Activated B cell treated with CpG ODN at 0.5 μM for 24 hours (primary cell): ENCODE measurements at places on chromosomes 11 and 22. TPM values are rescaled to one million over a fixed set of nuclear protein-coding genes. Genes with fewer than 3 reads are reported as not detected.

DNA sequence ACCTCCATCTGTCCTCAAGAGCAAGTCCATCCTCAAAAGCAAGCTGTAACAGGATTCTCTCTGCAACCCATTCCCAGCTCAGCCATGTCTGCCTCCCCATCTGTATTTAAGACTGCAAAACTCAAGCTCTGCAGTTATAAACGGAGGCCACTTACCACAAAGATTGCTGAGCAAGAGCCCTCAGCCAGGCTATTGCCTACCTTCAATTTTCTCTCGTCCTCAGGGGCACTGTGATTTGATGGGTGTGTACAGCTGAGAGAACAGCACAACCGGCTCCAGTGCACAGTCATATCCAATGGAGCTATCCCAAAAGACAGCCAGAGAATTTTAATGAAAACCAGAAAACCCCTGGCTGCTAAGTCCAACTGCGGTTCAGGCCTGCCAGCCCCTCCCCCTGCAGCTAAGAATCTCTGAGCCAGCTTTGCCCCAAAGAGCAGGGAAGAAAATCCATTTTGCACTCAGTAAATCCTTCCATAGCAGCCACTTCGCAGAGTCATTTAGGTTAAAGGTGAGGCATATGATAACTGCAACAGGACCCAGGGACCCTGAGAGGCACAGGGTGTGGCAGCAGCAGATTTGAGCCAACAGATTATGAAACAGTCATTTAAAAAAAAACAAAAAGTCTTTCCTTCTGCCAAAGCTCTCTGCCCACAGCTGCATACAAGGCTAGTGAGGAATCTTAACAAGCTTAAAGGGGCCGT lies 37.6 kb downstream of the RAB30 start:
- DNase-seq, result no peak

DNA sequence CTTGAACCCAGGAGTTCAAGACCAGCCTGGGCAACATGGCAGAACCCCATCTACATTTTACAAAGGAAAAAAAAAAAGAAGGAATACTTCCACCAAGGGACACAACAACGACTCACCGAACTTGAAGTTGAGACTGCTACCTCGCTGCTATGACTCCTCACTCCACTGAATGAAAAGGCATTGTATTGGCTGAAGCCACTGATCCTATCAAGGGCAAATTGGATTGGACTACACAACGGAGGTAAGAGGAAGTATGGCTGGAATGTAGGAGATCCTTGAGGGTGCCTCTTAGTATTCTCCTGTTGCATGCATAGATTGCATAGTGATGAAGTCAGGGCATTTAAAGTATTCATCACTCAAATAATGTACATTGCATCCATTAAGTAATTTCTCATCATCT lies 97.9 kb downstream of the CWF19L2 start:
- no peak for DNase-seq

- peak; percentile 60 for DNase-seq
These were observed 77.6 kb upstream of the IGLL5 start for GRCh38 chr22:22810018-22810427.

DNA sequence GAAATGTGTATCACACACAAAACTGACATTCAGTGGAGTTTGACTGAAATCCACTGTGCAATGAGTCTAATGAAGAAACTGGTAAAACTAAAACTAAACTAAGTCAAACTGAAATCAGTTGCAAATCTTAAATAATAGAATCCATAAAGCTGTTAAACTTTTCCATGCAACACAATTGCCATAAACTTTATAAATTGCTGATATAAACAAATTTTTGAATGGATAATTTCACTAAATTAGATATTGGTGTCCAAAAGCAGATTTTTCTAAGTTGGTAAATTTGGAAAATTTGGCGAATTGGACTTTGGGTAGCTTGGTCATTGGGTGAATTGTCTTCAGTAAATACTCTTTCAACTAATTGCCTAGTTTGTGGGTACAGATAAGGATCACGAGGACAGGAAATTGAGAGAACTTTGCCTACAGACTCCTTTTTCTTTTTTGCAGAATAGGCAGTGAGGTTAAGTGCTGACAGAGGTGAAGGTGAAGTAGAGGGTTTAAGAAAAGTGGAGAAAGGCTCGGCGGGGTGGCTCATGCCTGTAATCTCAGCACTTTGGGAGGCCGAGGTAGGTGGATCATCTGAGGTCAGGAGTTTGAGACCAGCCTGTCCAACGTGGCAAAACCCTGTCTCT lies 12.8 kb downstream of the MRPL17 start:
- no peak for DNase-seq

GRCh38 chr11:38448284-38448683 lies 1850.2 kb upstream of the RAG2 start:
- DNase-seq, result no peak

RPLP2 gene
- 4,124 and 4,449 TPM in 2 replicates for total RNA-seq

- no peak for DNase-seq
These were observed 50.3 kb downstream of the THAP12 start for GRCh38 chr11:76330651-76331050.

NXPE1 gene
- not detected in 2 replicates for total RNA-seq

GRCh38 chr11:124276081-124276480 lies 19.9 kb downstream of the OR8G5 start:
- no peak for DNase-seq

IGF2 gene
- not detected in 2 replicates for total RNA-seq

GRCh38 chr11:122178795-122179194 lies 62.8 kb upstream of the BLID start:
- no peak for DNase-seq

DNA sequence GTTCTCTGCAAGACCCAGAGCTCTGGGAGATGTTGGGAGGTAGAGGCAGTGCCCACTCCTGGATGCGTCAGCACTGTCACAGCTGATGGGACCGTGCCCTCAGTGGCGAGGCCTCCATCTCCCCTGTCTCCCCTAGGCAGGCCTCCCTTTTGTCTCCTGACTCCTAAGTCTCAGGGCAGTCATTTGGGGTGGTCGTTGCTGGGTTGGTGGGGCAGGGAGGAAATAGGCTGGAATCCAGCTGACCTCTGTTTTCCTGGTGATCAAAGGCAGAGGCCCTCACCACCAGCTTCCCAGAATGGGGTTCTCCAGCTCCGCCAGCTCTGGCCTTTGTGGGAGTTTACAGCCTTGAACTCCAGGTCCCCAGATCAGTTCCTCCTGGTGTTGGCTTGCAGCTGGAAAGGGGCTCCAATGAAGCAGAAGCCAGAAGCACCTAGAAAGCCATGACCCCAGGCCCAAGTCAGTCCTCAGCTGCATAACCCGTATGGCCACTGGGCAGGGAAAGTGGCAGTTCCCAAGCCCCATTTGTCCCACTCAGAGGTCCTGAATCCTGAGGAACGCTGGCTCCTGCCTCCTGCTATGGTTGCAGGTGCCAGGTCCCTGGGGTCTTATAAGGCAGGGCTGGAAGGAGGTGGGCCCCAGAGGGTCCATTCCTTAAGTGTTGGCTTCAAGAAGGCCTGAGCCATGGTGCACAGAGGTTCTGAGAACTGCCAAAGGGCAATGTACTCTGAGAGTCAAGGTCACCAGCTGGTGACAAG lies 7.3 kb upstream of the FXYD2 start:
- no peak for DNase-seq

DNA sequence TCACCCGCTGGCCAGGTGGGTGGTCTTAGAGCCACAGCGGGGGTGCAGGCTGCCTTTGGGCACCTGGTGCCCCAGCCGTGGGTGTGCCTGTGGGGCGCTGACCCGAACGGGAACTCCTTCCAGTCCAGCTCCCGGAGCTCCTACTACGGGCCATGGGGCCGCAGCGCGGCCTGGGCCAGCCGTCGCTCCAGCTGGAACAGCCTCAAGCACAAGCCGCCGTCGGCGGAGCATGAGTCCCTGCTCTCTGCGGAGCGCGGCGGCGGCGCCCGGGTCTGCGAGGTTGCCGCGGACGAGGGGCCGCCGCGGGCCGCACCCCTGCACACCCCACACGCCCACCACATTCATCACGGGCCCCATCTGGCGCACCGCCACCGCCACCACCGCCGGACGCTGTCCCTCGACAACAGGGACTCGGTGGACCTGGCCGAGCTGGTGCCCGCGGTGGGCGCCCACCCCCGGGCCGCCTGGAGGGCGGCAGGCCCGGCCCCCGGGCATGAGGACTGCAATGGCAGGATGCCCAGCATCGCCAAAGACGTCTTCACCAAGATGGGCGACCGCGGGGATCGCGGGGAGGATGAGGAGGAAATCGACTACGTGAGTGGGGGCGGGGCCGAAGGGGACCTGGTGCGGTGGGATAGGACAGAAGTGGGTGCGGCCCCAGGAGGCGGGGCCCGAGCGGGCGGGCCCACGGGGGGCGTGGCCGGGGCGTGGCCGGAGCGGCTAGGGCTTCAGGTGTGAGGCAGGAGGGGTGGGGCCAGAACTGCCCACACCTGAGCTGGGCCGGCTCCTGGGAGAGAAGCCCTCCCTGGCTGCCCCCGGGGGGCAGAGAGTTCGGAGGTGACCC lies 91.5 kb downstream of the CACNA1I start:
- DNase-seq, result peak; percentile 41

DNA sequence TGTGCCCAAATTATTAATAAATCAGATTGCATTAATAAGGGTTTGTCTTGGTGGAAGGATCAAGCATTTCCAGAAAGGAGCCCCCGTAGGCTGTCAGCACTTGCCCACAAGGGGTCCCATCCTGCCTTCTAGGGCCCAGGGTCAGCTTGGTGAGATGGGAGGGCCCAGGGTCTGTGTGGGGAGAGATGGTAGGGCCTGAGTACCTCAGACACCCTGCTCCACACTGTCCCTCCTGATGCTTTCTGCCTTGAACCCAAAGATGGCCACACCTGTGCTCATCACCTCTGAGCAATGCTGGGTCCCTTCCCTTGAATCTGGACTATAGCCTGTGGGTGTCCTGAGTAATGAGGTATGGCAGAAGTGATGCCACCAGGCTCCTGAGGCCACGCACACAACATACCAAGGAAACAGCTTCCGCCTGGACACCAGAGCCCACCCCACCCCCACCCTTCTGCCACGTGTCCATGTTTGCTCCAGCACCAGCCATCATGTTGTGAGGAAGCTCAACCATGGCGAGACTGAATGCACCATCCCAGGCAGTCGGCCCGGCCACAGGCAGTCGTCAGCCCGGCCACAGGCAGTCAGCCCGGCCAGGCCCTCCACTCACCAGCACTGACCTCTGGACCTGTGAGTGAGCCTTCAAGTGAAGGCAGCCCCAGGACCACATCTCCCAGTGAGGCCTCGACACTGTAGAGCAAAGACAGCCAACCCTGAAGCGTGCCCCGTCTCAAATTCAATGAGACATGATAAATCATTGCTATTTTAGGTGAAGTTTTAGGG lies 6.8 kb downstream of the BET1L start:
- no peak for DNase-seq

TEX54 gene
- 0.55 TPM in 1 of 2 replicates, not detected in the other for total RNA-seq

DNA sequence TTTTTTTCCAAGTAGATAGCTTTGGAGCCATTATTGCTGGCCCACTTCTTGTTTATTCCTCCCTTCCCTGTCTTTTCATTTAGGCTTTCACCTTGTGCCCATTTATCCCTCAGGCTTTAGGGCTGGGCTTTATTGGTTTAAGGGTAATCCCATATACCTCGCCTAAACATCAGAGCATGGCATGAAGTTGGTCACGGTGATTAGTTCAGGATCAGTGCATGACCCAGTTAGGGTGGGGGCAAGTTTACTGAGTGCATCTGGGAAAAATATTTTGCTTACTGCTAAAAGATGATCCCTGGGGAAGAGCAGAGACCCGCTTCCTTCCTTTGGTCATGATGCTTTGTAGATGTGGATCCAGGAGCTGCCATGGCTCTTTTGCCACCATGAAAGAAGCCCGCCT lies 153.3 kb upstream of the NECTIN1 start:
- no peak for DNase-seq

GRCh38 chr11:76962583-76963416 lies 71.4 kb upstream of the B3GNT6 start:
- DNase-seq, result no peak

SEZ6L gene
- total RNA-seq, result not detected in 2 replicates

ACRV1 gene
- total RNA-seq, result not detected in 2 replicates

C11orf86 gene
- not detected in 2 replicates for total RNA-seq

C1QTNF5 gene
- total RNA-seq, result not detected in 2 replicates

DNA sequence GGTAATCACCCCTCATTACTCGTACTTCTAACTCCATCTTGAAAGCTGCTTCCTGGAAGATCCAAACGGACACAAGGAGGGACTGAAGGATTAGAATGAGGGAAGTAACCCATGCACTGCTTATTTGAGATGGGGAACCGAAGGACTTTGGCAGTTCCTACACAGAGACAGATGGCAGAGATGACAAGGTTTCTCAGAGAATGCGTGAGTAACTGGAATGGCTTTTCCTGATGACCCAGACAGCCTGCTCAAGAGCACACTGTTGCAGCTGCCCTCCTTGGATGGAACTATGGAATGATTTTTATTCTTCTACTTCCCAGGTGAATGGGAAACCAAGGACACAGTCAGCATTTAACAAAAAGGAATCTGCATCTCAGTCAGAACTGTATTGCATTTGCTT lies 7.3 kb downstream of the KCNJ11 start:
- DNase-seq, result no peak

LRRC32 gene
- 25.8 and 27.8 TPM in 2 replicates for total RNA-seq

GRCh38 chr22:23107487-23108248 lies 34.1 kb downstream of the RSPH14 start:
- no peak for DNase-seq

- no peak for DNase-seq
These were observed 349.4 kb downstream of the FAM181B start for GRCh38 chr11:82384308-82384707.

DNA sequence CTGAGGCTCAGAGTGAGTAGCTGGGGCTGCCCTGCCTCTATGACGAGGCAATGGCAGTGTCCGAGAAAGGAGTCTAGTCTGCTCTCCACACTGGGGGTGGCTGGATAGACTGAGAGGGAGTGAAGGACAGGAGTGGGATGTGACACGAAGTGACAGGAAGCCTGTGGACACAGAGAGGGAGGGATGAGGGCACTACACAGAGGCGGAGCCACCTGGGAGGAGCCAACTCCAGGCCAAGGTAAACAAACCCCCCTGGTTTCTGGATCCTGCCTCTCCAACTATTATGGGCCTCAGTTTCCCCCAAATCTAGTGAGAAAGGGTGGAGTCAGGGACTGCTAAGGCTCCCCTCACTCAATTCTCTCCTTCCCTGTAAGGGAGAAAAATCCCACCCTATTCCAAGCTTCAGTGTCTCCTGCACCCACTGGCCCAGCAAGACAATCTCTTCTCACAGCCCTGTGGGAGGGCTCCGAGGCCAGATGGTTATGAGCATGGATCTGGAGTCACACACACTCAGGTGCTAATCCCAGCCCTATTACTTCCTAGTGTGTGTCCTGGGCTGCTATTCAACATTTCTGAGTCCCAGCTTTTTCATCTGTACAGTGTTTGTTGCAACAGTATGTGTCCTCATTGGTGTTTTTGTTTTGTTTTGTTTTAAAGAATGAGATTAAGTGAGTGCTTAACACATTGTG lies 24.9 kb downstream of the ASPHD2 start:
- DNase-seq, result no peak

CEP126 gene
- total RNA-seq, result 1.4 and 1.5 TPM in 2 replicates

EHBP1L1 gene
- 143 and 163 TPM in 2 replicates for total RNA-seq

DNA sequence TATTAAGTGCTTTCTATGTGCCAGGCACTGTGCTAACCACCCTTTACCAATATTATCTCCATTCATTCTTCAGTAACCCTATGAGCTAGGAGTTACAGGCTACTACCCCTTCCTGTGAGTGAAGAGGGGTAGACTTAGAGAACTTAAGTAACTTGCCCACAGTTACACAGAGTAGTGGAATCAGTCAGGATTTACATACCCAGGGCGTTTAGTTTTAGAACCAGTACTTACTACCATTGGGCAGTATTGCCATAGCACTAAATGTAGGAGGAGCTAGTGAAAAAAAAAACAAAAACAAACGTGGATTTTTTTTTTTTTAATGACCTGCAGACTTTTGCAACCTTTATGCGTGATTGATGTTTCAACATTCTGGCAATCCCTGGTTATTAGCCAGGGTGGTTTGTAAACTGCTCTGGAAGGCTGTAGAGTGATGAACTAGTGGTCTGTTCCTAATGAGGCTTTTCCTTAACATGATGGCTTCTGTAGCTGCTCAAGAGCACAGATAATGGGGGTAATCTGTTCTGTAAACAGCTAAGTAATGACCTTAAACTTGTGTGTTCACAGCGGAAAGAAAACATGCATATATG lies 11.4 kb downstream of the TBCEL start:
- no peak for DNase-seq
